ENCODE measurements at places on chromosomes 1 and 21.

DNA sequence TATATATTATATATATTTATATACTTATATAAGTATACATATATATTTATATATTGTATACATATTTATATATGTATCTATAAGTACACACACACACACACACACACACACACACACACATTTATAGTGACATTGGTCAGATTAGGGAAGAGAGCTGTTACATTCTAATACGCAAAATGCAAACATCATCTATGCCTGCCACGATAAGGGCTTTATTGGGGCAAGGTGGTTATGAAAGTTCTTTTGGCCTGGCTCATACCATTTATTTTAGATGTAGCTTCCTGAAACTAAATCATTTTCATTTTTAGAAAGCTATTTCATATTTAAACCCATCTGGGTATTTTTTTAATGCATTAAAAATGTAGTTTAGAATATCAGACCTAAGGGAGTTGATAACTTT, 82.8 kb downstream of the MAST2 start:
- DNase-seq = no peak

- no peak for DNase-seq
Observed at GRCh38 chr1:181104790-181105133, 16.3 kb downstream of the IER5 start.

DNA sequence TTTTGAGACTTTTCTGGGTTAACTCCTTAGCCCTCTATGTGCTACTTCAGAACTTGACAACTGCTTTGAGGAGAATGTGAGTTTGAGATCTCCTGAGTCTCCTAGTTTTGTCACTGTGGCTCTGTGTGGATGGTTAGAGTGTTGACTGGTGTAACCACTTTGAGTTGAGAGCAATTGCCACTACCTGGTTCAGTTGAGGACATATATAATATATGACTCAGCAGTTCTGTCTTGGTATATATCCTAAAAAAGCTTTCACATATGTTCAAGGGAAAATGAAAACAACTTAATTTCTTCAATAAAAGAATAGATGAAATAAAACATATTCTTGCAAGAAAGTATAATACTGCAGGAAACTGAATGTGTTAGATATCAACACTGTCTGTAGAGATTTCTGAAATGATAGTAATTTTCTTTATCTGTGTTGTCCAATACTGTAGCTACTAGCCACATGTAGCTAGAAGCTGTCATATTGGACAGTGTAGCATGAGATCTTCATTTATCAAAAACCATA, 96.7 kb upstream of the QSOX1 start:
- DNase-seq = no peak

- DNase-seq = no peak
Observed at GRCh38 chr1:24266998-24267397, 52.2 kb upstream of the GRHL3 start.

- DNase-seq = no peak
Observed at GRCh38 chr21:31566611-31567010, 92.9 kb upstream of the SOD1 start.

DNA sequence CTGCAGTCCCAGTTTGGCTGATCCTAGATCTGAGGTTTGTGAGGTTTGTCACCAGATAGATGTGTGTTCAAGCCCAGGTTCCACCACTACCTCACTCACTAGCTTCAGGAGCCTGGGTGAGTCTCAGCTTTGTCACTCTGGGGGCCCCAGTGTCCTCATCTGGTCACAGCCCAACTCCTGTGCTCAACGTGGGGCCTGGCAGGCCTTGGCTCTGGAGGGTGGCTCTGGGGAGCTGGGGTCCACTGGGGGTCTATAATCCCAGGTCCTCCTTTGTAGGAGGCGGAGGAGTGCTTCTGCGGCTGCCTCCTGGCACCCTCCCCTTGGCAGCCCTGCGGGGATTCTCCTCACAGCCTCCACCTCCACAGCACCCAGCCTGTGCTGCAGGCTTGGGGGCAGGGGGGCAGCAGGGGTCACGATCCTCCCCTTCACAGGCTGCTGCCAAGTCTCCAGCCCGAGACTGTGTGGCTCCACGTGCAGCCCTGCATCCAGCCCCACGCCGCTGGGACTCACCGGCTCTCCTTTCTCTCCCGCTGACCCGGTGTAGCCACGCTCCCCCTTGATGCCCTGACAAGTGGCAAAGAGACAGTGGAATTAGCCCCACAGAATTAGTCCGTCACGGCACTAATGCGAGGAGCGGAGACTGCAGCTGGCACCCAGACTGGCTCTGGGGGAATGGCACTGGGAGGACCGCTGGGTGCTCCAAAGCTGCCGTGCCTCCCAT, 22.5 kb upstream of the PEF1 start:
- no peak for DNase-seq

DNA sequence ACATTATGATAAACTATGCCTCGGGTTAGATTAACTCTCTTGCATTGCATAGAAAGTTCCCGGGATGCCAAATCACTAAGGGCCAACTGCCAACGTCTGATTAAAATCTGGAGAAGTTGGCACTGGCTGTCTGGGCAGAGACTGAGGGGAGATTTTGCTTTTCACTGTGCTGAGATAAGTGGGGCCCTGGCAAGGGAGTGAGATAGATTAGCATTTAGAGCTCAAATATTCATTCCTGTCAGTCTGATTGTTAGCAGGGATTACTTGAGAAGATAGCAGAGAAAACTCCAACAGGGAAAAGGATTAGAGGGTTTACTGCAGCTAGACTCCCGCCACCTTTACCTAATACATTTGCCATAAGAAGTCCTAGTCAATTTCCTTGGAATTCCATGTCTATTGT, 714.1 kb upstream of the CHRM3 start:
- no peak for DNase-seq

- no peak for DNase-seq
Observed at GRCh38 chr1:77468949-77469710, 187.3 kb downstream of the AK5 start.

- peak; percentile 36 for DNase-seq
Observed at GRCh38 chr1:13699936-13700520, at the start of gene PRDM2. TSS of gene PRDM2 (plus strand) at chr1:13700188. CDS start at chr1:13715606, 15,418 bp downstream.

DNA sequence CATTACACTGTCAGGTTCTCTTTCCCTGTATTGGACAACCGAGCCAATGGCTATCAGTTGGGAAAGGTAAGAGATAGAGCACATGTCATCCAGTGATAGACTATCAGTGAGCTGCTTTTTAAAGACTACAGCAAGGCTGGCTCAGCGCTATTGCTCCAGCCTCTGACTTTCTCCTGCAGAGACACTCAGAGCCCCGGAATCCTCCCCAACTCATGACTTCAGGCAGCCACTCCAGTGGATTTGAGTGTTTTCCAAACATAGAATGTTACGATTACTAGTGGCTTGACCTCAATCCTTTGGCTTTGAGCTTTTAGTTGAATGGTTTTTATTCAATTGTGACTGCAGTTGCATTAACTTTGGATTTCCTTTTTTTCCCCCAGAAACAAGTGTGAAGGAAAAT, 331.9 kb downstream of the DISC1 start:
- DNase-seq = no peak

GRCh38 chr1:221456918-221457317, 285.0 kb downstream of the DUSP10 start:
- no peak for DNase-seq

- DNase-seq = no peak
Observed at GRCh38 chr21:40299451-40299850, 432.2 kb downstream of the PCP4 start.

DNA sequence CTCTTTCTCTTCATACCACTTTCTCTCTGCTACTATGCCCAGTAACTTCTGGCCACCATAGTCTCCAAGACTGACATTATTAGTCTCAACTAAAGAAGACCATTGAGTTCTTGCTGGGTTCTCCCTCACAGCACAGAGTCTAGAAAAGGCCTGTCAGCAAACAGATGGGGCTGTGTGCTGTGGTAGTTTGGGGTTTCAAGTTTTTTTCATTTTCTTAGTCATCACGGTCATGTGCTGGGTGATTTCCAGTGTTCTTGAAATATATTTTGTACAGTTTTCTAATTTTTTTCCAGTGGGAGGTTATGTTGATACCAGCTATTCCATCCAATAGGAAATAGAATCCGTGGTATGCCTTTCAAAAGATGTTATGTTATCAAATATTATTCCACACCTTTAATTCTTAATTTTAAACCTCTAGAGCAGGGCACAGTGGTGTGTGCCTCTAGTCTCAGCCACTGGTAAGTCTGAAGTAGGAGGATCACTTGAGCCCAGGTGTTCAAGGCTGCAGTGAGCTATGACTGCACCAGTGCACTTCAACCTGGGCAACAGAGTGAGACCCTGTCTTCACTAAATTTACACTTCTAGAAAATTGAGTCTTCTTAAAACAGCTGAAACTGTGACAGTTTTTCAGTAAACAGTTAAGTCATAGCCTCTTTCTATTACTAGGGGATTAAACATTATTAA, 8.3 kb downstream of the CFHR2 start:
- DNase-seq = no peak

DNA sequence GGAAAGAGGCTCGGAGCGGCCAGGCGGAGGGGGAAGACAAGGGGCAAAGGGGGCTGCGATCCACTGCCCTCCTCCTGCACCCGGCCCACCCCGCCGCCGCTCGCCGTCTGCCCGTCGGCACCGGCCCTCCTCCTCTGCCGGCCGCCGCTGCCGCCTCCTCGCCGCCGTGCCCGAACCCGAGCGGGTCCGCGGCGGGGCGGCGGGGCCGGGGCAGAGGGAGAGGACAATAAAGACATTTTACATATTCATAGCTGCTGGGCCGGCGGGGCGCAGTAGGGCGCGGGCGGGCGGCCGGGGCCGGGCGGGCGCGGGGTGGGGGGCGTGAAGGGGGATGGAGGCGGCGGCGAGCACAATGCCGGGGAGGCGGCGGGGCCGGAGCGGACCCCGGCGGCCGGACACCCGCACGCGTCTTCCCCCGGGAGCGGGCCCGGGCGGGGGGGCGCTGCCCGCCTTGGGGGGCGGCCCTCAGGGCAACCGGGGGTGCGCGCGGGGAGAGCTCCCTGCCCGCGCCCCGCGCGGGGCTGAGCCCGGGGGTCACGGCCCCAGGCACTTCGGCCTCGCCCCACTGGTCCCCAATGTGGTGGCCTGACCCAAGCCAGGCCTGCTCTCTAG, 546 bp downstream of the POU2F1 start:
- DNase-seq = no peak

- DNase-seq = no peak
Observed at GRCh38 chr1:224529844-224530243, 86.3 kb upstream of the CNIH3 start.

DNA sequence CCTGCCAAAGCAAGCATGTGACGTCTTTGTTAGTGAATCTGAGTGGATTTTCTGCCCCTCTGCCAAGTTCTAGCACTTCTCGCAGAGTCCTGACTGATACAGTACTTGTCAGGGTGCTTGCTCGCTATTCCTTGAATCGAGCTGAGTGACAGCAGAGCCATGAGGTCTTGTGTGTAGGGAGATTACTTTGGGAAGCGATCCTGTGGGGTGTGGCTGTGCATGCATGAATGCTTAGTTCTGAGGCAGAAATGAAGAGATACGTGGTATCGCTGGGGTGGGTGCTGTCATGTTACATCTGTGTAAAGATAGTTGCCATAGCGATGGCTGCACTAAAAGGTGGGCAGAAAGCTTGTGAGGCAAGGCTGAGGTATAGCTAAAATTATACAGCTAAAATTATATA, 19.3 kb upstream of the DNAJC28 start:
- no peak for DNase-seq

- DNase-seq = peak; percentile 83
Observed at GRCh38 chr21:31366825-31367224, 22.8 kb upstream of the TIAM1 start.

- DNase-seq = no peak
Observed at GRCh38 chr1:10968411-10968826, 44.0 kb upstream of the TARDBP start.

DNA sequence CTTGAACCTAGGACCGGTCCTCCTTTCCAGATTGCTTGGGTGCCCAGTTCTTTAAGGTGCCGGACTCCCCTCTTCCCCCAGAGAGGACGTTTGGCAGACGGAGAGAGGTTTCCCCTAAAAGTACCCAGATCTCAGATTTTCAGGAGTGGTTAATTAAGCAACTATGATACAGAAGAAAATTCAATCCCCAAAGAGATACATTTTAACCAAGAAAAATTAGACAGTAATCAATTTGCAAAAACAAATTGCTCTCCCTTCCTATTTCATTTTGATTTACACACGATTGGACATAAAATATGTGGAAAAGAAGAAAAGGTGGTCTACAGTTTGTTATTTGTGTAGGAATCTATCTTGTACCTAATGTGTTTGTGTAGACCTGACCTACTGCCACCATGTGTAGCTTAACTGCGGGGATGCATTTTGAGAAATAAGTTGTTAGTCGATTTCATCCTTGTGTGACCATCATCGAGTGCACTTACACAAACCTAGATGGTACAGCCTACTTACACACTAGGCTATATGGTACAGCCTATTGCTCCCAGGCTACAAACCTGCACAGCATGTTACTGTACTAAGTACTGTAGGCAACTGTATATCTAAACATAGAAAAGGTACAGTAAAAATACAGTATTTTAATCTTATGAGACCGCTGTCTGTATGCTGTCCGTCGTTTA, 755 bp downstream of the RPAP2 start:
- no peak for DNase-seq

DNA sequence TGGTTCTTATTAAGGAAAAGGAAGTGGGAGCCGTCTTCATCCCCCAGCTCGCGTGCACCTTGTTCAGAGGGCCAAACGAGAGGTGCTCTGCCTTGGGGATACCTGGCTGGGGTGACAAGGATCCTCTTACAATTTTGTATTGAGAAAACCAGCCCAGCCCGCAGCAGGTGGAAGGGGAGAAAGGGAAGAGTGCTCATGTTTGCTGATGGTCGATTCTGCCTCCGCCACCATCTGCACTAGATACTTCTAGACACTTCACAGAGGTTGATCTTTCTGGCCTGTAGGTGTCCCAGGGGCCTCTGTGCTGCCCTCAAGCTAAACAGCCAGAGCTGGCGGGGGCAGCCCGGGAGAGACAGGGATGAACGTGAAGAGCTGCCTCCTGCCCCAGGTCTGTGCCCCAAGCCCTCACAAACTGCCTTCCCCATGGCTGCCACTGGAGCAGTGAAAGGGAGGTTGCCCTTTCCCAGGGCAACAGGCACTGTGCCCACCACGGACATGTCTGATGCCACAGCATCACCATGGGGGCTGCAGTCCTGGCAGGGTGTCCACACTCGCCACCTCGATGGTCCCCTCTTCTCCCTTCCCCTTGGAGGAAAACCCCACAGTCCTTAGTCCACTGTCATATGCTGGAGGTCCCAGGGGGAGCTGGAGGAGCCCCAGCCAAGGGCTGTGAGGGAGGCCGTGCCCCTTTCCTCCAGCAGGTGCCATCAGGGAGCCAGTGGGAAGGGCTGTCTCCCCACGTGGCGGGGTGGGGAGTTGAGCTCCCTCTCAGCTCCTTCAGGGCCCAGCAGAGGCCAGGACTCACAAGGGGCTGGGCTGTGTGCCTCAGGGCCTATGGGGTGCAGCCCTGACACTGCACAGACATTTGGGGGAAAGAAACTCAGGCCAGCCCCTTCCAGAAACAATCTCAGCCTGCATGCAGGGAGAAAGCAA, 8.1 kb downstream of the ADPRS start:
- no peak for DNase-seq

DNA sequence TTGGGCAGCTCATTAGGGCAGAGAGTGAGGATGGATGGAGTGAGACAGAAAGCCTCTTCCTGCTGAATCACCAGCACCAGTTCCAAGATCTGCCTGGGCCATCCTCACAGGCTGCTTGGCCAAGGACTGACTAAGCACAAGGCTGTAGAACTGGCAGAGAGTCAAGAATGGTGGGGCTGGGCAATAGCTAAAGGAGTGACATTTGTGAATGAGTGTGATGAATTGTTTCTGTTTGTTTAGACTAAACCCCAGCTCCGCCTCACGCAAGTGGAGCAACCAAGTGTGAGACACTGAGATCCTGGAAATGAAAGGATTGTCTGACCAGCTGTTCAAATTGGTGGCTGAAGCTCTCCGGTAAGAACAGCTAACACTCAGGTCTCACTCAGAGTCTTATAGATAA, 38.6 kb downstream of the BRINP2 start:
- DNase-seq = peak; percentile 95
